ENCODE measurements at places on chromosomes 7 and 10.

GRCh38 chr7:155660059-155660757, 15.7 kb downstream of the RBM33 start:
- DNase-seq, result no peak

DNA sequence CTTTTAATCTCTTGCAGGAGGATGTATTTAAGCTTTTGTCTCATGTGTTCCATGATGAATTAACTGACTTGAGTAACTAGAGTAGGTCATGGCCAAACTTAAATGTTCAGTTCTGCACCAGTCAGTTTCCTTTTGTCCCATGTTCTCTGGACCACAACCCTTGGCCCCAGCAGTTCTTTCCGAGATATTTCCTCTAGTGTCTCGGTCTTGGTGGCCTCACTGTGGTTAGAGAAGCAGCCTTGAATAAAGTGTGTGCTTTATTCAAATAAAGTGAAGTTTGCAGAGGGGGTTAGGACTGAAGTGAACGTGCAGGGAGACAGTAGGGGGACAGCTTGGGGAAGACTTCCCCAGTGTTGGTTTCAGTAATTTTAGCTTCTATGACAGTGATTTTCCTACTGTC, 9.3 kb downstream of the ZNF212 start:
- DNase-seq, result no peak

DNA sequence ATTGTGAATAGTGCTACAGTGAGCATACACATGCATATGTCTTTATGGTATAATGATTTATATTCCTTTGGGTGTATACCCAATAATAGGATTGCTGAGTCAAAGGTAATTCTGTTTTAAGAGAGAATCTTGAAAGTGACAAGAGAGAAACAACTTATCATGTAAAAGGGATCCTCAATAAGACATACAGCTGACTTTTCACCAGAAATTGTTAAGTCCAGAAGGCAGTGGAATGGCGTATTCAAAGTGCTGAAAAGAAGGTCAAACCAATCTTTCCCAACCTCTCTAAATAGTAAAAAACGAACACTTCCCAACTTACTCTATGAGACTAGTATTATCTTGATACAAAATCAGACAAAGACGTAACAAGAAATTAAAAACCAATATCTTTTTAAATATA, 59.8 kb downstream of the LHFPL3 start:
- no peak for DNase-seq

DNA sequence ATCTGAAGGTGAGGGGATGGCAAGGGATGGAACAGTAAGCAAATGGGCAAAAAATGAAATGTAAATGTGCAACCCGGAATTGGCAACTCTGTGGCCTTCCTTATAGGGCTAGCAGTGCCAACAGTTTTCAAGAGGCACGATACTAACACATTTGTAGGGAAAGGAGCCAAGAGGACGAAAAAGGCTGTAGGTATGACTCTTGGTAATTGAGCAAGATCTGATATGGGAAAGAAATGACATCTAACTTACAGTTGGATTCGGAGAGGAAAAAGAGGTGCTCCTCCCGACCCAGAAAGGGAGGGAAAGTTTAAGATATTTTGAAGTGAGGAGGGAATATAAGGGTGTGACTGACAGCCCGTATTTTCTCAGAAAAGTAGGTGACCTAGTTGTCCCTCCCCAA, 2.1 kb upstream of the CREM start:
- no peak for DNase-seq

- no peak for DNase-seq
Measured at GRCh38 chr7:40199076-40199802, 64.4 kb downstream of the SUGCT start.

- no peak for DNase-seq
Measured at GRCh38 chr7:35681231-35682029, 13.5 kb downstream of the HERPUD2 start.

GRCh38 chr7:39825401-39825980, 124.6 kb upstream of the CDK13 start:
- no peak for DNase-seq
